GM23248 (cell line): ENCODE measurements at places on chromosomes 11 and 22. TPM values are rescaled to one million over a fixed set of nuclear protein-coding genes. Genes with fewer than 3 reads are reported as not detected.
A peak's percentile ranks its signal among the peaks of the same experiment; 100 is the strongest.

DNA sequence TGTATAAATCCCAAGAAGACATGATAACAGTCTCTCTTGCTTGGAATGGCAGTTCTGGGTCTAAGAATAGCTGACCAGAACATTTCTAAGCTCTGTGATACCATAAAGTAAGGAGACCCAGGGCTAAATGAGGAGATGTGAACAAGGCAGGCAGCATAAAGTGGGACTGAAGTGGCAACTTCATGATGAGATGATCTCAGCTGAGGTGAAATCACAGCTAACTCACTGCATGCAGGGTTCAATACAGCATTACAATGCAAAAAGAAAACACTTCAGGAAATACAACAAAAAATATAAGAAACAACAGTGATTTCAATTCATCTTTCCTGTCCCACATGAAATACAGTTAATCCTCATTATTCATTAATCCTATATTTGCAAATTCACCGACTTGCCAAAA is 44.6 kb downstream of the MRE11 start:
- DNase-seq: peak; percentile 38

- no peak for DNase-seq
Measured at GRCh38 chr11:73114110-73114834, 27.8 kb downstream of the FCHSD2 start.

- no peak for DNase-seq
Measured at GRCh38 chr11:125968354-125968753, 22.5 kb downstream of the VSIG10L2 start.

DNA sequence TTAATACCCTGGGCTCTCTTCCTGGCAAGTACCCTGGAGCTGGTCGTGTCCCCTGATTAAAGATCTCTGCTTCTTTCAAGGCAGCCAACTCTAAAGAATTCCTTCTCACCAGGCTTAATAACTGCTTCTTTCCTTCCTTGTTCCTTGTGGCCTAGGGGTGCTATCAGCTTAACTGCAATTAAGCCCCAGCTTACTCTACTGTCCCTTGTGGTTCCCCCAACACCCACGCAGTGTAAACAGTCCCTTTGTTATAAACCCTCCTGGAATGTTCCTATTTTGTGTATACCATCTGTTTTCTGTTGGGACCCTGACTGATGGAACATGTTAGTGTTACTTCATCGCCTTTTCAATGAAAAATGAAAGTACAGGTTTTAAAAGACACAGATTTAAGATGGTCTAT is 126.4 kb upstream of the KIRREL3 start:
- DNase-seq: no peak

DNA sequence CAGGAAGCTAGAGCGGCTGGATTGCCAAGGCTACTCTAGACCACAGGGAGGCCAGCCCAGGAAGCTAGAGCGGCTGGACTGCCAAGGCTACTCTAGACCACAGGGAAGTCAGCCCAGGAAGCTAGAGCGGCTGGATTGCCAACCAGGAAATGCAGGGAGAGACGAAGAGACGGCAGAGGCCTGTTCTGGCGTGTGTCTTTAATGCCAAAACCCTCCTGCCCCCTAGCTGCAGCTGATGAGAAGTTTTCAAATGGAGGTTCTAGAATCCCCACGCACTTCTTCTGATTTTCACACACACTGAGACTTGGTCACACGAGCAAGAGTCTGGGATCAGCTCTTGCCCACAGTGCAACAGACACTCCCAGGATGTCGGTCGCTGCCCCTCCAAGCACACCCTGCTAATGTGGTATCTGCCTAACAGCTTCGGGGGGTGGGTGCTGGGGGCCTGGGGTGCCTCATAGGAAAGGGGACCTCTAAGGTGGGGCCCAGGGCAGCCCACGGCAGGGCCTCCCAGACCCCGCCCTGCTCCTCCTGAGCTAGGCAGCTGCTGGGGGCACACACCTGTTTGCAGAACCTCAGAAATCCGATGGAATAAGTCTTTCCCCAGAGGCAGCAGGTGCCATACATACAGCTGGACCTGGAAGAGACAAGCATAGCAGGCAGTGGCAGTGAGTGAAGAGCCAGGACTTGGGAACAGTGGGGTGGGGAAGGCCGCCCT is 28.5 kb downstream of the MAFF start:
- peak; percentile 74 for DNase-seq

- DNase-seq: no peak
Measured at GRCh38 chr22:20931126-20931654, 14.0 kb downstream of the CRKL start.

- DNase-seq: no peak
Measured at GRCh38 chr22:22712666-22713365, 68.4 kb downstream of the GGTLC2 start.

- no peak for DNase-seq
Measured at GRCh38 chr11:4368286-4368685, at the start of gene OR52B4. TSS of gene OR52B4 (minus strand) at chr11:4368386. CDS start at chr11:4368295, 91 bp downstream.

DNA sequence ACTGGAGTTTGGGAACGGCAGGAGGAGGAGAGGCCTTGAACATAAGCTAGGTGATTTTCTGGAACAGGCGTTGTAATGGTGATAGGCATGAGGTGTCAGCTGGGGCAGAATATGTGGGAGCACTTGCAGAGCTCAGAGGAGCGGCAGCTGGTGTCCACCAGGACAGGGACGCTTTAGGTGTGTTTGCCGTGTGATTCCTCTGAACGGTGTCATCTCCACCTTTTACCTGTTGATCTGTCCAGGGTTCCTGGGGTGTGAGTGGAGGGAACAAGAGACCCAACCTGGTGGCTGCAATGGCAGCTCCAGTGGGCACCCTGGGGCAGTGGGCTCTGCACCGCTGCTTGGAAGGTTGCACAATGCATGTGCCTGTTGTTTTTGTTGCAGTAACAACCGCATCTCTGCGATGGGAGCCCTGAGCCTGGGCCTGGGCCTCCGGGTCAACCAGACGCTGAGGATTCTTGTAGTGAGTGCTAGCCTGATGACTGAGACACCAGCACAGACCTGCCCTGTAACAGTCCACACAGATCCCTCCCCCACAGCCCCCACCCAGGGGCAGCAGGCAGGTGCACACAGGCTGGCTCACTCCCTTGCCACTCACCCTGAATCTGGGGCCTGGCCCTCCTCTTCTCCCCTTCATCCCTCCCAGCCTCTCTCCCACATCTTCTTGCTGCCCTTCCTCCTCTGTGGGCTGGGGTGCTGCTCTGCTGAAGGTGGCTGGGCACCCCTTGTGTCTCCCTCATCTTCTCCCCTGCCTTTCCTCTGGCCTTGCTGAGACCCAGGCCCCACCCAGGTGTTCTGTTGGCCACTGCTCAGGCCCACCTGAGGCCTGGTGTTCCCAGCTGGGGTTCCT is 9.2 kb downstream of the LRRC74B start:
- DNase-seq: no peak

GRCh38 chr11:72954860-72955259 is 140.6 kb downstream of the ATG16L2 start:
- no peak for DNase-seq

- DNase-seq: no peak
Measured at GRCh38 chr11:45928535-45929215, 6.2 kb downstream of the LARGE2 start.

- no peak for DNase-seq
Measured at GRCh38 chr11:112783945-112784322, 177.3 kb upstream of the NCAM1 start.

DNA sequence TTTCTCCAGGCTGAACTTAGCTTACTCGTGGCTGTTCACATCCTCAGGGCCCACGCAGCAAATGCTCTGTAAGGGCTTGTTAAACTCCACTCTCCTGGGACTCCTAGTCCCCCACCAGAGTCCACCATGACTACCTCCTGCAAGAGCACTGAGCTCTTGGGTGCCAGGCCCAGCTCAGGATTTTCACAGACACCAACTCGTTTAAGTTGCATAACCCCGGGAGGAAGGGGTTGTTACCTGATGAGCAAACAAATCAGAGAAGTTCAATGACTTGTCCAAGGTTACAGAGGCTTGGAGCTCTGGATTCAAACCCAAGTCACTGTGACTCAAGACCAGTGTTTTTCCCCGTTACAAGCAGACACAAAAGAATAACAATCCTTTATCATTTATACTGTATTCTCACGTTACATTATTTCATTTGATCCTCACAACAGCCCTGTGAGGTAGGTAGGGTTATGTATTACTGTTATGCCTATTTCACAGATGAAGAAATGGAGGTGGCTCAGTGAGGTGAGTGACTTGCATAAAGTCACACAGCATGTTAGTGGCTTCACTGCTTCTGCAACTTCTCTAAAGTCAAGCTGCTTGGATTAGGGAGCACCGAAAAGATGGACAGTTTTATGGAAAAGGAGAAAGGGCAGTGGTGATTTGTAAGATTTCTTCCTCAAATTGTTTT is 17.4 kb downstream of the KCTD21 start:
- DNase-seq: no peak

GRCh38 chr11:104665641-104666040 is 232.6 kb downstream of the CASP12 start:
- peak; percentile 13 for DNase-seq

DNA sequence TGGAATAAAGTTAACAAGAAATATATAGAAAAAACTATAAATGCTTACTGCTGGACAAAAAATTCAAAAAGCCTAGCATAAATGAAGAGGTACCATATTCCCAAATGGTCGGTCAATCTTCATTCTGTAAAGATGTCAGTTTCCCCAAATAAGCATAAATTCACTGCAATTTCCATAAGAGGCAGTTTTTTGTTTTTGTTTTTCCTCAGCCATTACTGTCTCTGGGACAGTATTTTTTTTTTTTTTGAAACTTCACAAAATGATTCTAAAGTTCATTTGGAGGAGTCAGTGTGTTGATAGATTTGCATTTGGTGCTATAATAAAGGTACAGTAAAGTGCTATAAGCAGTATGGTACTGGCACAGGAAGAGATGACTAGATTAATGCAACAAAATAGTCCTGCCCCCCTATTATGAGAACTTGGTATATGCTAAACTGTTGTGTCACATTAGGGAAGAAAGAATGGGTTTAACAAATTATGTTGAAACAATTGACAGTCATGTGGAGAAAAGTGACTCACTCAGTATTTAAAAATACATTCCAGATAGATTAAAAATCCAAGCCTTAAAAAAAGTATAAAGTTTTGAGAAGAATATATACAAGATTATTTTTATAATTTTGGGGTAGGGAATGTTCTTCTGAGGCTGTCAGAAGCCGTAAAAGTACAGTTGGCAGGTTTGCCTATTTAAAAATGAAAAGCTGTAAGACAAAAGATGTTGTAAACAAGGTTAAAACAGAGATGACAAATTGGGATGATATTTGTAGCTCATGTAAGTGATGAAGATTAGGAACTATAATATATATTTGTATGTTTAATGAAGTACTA is 2.6 kb upstream of the FTH1 start:
- DNase-seq: peak; percentile 91

DNA sequence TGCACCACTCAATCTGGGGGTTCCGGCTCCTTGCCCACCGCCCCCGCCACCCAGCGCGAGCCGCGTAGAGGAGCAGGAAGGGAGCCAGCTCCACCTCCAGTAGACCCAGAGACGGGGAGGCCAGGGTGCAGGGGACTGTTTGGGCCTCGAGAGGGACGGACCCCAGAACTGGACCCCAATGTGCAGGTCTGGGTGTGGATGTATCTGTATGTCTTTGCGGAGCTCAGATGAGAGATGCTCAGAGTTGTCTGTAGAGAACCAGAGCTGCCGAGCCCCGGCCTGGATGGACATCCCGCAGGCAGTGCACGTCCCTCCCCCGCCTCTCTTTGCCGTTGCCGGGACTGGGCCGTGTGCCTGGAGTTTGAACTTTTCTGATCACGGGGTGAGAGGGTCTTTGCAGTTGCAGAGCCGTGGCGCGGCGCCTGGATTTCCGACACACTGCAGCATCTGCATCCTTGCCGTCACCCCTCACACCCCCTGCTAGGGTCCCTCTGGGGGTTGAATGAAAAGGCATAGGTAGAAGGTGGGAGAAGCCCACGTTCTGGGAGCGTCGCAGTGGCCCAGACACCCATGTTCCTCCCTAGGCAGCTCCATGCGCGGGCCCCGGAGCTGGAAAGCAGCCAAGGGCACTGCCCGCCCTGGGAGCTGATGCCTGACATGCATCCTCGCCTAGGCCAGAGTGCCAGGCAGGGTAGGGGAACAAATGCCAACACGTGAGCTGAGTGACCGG is 105.2 kb downstream of the KCNQ1 start:
- DNase-seq: no peak

DNA sequence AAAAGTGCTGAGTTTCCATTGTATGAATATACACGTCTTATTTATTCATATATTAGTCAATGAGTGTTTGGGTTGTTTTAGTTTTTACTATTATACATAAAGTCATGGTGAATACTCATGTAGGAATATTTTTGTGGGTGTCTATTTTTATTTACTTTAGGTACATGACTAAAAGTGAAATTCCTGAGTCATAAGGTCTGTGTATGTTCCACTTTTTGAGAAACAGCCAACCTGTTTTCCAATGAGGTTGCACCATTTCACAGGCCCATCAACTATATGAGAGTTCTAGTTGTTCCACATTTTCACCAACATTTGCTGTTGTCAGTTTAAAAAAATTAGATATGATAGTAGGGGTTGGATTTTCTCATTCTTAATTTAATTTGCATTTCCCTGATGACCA is 6.6 kb upstream of the OR6X1 start:
- DNase-seq: no peak

- DNase-seq: no peak
Measured at GRCh38 chr11:116409238-116409637, 363.5 kb downstream of the BUD13 start.

GRCh38 chr11:65305501-65306268 is 9.0 kb upstream of the CDC42EP2 start:
- no peak for DNase-seq

DNA sequence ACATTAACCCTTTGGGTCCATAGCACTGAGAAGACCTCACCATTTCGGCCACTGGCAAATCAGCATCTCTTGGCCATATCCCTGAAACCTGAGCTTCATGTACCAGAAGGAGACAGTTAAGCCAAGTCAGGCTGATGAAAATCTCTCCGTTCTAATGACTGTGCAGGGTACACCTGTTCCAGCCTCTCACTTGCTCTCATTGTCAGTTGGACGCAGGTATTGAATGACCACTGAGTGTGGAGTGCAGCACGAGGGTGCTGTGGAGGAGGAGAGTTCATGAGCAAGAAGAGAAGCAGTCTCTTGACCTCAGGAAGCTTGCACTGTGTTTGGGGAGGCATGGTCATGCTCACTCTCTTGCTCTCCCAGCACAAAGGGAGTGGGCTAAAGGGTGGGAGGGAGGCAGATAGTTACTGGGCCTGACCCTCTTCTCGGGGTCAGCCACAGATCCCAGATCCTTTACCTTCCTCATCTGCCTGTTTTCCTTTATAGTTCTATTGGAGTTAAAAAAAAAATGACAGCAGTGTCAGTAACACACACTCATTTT is 65.2 kb downstream of the ZBTB16 start:
- DNase-seq: no peak

Gene OSM
- not detected in 2 replicates for total RNA-seq

Gene HBB
- total RNA-seq: not detected in 2 replicates

Gene SAAL1
- total RNA-seq: 7.5 and 12.6 TPM in 2 replicates

Gene CCDC188
- total RNA-seq: 0.76 and 1.8 TPM in 2 replicates

Gene CHRM1
- total RNA-seq: not detected in 2 replicates

Gene CDC42BPG
- not detected in 2 replicates for total RNA-seq

Gene NLRP14
- total RNA-seq: not detected in 2 replicates

Gene LMNTD2
- total RNA-seq: 0.22 and 2.3 TPM in 2 replicates

Gene PLEKHB1
- not detected in 2 replicates for total RNA-seq

Gene CYB5R2
- 6.2 and 11.5 TPM in 2 replicates for total RNA-seq

Gene CATSPER1
- total RNA-seq: not detected in 2 replicates
